ELF-1 (cell line): ENCODE measurements at places on chromosomes 5 and 9.

DNA sequence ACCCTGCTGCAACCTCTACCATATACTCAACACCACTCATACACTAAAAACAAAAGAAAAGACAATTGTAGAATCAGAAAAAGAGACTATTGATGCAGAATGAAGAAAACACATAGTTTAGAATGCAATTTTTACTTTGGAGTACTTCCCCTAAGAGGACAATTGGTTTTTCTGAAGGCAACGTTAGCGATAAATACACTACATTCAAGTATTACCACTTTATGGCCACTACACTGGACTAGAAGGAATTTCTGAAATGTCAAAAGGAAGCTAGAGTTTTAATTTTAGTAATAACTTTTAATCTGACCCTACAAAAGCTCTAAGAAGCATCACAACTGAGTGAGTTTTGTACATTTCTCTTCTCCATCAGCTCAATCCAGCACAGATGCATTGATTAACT, 24.7 kb downstream of the PUM3 start:
- DNase-seq, result no peak

DNA sequence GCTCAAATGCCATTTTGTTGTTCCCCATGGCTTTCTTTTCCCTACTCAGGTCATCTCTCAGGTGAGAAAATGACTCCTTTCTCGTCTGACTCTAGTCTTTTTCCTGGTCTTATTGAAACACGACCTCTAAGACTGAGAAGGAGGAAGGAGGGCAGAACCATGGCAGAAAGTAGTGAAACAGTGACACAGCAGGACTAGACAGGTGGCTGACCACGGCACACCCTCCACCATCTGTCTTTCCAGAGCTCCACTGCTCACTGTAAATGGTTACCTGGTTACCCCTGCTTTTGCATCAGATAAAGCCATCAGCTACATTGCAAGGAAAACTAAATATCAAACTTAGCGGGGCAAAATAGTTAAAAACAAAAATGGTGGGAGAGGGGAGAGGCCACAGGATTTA, 30.9 kb downstream of the NR4A3 start:
- no peak for DNase-seq

GRCh38 chr5:72282878-72283277, 37.2 kb downstream of the MRPS27 start:
- DNase-seq, result no peak

GRCh38 chr9:136174779-136175615, 29.9 kb downstream of the LHX3 start:
- no peak for DNase-seq

- DNase-seq, result no peak
These were observed 250.5 kb downstream of the BNC2 start for GRCh38 chr9:16619914-16620520.

DNA sequence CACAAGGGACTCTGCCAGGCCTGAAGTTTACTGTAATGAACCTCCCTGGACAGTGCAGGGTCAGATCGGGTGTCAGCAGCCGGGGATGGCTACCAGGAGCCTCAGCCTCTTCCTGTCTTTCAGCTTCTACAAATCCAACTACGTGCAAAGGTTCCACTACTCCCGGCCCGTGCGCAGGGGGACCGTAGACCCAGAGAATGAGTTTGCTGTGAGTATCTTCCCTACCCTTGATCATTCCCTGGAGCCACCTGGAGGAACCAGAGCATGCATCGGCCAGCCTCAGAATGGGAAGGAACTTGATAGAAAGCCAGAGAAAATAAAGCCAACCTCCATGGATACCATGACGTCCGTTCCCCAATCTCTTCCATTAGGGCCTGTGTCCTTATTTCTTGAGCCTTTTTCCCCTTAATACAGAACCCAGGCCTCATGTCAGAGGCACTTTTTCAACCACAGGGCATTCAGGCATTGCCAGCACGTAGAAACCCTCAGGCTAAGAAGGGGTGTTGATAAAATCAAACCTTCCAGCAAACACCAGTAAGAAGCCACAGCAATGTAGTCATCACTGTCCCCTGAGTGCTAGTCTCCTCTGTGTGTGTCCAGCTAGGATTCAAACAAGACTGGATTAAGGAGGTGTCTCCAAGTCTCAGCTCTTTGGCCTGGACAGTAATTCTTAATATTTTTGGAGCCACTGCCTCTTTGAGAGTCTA, 49.0 kb upstream of the FOXI1 start:
- peak; percentile 57 for DNase-seq

- DNase-seq, result no peak
These were observed 616.5 kb downstream of the PTPRD start for GRCh38 chr9:9996259-9996658.

GRCh38 chr5:88925692-88926490, 42.9 kb upstream of the MEF2C start:
- no peak for DNase-seq

GRCh38 chr9:34371886-34372466, 4.7 kb downstream of the MYORG start:
- no peak for DNase-seq

GRCh38 chr5:54915466-54916027, 69.8 kb downstream of the ESM1 start:
- DNase-seq, result no peak

GRCh38 chr9:13646500-13647021, 367.1 kb upstream of the MPDZ start:
- no peak for DNase-seq

- DNase-seq, result no peak
These were observed 450.0 kb downstream of the TLE1 start for GRCh38 chr9:81239388-81239787.

- peak; percentile 50 for DNase-seq
These were observed 14.7 kb downstream of the ENC1 start for GRCh38 chr5:74625742-74626241.

DNA sequence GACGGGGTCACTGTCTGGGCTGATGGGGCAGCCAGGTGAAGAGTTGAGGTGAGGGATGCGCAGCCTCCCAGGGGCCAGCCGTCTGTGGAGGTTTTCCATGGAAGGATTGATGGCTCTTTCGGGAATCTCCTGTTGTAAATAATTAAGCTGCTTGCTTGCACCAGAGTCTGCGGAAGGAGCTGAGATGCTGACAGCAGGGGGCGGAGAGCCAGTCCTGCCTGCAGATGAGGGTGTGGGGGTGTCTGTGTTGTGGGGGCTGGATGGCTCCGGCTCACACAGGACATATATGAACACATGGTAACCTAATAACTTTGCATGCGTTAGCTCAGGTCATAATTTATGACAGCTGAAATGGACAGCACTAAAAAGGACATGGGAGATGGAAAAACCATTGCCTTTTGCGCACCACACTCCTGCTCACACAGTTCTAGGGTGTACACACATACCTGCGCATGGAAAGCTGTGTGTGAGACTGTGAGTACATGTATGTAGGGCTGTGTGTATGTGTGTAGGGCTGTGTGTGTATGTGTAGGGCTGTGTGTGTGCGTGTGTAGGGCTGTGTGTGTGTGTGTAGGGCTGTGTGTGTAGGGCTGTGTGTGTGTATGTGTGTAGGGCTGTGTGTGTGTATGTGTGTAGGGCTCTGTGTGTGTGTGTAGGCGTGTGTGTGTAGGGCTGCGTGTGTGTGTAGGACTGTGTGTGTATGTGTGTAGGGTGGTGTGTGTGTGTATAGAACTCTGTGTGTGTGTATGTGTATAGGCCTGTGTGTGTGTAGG, 36.8 kb upstream of the SEMA4D start:
- no peak for DNase-seq

DNA sequence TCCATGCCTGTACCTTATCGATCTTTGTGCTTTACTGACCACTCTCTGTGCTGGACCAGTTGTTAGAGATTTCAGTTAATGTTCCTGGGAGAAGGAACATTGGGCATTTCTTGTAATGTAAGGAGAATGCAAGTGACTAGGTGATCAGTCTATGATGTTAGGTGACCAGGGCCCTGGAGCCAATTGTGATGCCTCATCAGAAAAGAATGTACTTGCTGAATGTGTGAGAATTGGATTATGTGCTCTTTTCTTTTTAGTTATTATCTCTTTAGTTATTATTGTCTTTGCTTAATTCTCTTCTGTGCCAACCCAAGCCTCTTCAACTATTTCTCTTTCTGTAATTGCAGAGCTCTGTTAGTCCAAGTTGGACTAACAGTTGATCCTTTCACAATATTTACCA, 92.9 kb downstream of the LRRC70 start:
- no peak for DNase-seq

- DNase-seq, result no peak
These were observed 17.7 kb downstream of the SLC28A3 start for GRCh38 chr9:84322828-84323227.

DNA sequence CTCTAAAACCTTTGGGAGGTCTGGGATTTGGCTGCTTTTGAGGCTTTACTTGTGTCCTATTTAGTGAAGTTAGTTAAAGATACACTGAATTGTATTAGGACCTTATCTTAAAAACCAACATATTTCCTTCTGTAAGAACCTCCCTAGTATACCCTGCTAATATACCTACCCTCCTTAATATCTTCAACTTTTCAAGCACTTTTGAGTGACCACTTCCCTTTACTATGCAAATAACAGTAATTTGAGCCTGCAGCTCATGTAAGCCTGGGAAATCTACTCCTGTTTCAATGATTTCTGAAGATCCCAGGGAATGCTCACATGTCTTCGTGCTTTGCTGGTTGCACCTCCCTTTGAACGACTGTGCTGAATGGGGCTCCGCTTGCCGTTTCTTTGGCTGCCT, 358.5 kb downstream of the YTHDC2 start:
- DNase-seq, result no peak

DNA sequence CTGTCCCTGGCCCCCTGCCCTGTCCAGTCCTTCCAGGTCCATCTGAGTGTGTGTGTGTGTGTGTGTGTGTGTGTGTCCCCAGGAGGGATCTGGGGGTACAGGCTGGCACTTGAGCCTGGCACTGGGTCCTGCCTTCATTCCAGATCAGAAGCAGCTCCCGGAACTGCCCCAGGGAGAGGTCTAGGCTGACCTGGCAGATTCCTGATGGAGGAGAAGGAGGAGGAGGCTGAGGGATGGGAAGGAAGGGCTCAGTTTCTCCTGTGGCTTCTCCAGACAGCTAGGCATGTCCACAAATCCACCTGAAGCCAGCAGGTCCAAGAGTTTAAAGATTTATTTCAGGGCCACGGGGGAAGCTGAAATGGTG, 328 bp downstream of the NDST1 start:
- DNase-seq, result no peak

DNA sequence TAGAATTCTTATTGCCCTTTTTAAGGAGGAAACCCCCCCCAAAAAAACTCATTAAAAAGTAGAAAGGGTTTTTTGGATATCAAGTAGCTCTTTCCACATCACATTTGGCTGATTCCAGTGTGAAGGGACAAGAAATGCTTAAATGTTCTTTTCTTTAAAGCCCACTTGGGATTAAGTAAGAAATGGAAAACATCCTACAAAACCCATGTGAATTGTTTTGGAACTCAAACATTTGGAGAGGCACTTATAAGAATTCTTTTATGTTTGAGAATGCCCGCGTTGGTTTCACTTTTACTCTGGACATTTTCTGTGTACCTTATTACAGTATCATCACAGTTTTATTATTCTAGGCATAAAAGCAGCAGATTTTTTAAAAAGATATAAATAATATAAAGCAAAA, 301.1 kb upstream of the ACTBL2 start:
- no peak for DNase-seq

DNA sequence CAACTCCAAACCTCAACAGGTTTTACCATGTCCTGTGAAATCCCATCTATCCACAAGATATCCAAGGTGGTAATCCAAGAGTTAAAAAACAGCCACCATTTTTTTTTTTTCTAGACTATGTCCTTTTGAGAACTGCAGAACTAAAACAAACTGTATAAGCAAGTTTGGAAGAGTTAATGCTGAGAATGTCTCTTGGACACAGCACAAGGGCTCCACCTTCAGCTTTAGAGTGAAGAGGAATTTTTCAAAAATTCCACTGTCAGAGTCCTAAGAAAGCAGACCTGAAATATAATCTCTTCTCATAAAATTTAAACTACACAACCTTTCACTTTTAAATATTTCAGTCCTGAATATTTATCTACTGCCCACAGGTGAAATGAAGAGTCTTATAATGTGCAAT, 167.8 kb upstream of the CCNG1 start:
- peak; percentile 2 for DNase-seq

GRCh38 chr5:118006219-118006618, 982.1 kb downstream of the DTWD2 start:
- no peak for DNase-seq

DNA sequence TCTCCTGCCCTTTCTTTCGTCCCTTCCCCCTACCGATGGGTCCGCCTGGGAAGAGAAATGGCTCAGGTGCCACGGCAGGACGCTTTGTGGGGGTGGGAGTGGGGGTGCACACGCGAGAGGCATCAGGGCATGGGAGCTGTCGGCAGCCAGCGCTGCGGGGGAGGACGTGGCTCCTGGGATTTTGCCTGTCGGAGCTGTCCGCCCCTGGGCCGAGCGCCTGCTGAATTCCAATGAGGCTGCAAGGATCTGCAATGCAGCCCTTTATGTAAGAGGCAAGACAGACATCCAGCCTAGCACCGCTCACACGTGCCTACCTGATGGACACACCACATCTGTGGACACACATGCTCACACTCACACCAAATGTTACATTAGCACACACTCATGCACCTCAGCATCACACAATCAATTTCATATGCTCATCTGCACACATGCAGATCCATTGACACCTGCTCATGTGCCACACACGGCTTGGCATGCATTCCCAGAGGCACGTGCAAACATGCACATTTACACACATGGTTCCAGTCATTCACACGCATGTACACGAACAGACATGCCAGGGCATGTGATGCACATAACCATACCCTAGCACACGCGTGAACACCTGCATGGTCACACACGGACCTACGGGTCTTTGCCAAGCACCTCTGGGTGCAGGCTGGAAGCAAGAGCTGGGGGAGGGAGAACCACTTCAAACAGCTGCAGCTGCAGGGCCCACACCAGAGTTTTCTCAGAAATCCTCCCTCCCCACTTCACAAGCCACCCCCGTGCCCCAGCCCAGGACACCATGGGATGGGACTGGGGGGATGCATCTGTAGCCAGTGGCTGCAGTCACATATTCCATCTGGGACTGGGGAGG, 1.4 kb downstream of the GRIN1 start:
- DNase-seq, result no peak

- DNase-seq, result no peak
These were observed 15.2 kb downstream of the LIFR start for GRCh38 chr5:38541174-38541725.

DNA sequence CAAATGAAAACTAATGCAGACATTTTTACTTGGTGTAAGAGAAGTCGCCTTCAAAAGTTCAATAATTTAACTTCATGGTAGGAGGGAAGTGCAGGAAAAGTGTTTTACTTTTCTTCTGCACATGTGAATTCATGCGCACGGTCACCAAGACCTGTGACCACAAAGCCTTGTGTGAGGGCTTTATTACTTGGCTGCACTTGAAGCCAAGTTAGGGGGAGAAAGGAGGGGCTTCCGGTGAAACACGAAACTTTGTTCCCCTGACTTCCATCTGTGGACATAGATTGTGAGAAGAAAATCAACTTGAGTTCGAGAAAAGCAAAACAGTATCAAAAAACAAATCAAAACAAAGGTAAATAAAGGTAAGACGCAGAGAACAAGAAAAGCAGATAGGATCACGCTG, 239.9 kb downstream of the ROR2 start:
- DNase-seq, result no peak

- no peak for DNase-seq
These were observed 9.9 kb downstream of the SLC6A3 start for GRCh38 chr5:1435369-1435768.
